ENCODE measurements at places on chromosomes 6 and 20. TPM values are rescaled to one million over a fixed set of nuclear protein-coding genes. Genes with fewer than 3 reads are reported as not detected.

The GTSF1L gene
- not detected for total RNA-seq

The MCHR2 gene
- total RNA-seq = not detected

The ALDH8A1 gene
- total RNA-seq = not detected

The SLC17A2 gene
- not detected for total RNA-seq

The ZSCAN31 gene
- total RNA-seq = 9.3 TPM

The SLC22A2 gene
- not detected for total RNA-seq

The FAM209B gene
- not detected for total RNA-seq

The ZNF831 gene
- total RNA-seq = not detected

The TBC1D22B gene
- total RNA-seq = 15.4 TPM

The MED23 gene
- 18.2 TPM for total RNA-seq

The C20orf144 gene
- total RNA-seq = 0.05 TPM

The OPN5 gene
- total RNA-seq = not detected

The ETV7 gene
- 1.7 TPM for total RNA-seq

The SYNDIG1 gene
- not detected for total RNA-seq

The TREML4 gene
- total RNA-seq = not detected

The BAG2 gene
- total RNA-seq = 5.8 TPM

The HAO1 gene
- not detected for total RNA-seq

The TFEB gene
- total RNA-seq = 3.4 TPM

The AKIRIN2 gene
- total RNA-seq = 17.4 TPM

The SLA2 gene
- not detected for total RNA-seq

The CLPSL2 gene
- not detected for total RNA-seq

The PGC gene
- total RNA-seq = not detected

The NRN1 gene
- total RNA-seq = 42.9 TPM

The ZNF311 gene
- 0.27 TPM for total RNA-seq

The ANGPT4 gene
- not detected for total RNA-seq

The FAM83D gene
- 51.6 TPM for total RNA-seq

The PRDM1 gene
- 3.2 TPM for total RNA-seq

The CCN2 gene
- total RNA-seq = 614 TPM

The PGBD1 gene
- total RNA-seq = 8.0 TPM

The NHLRC1 gene
- 2.9 TPM for total RNA-seq

The TCF21 gene
- not detected for total RNA-seq

The ACTR5 gene
- 10.6 TPM for total RNA-seq

The BTN1A1 gene
- not detected for total RNA-seq

The SPTLC3 gene
- 0.33 TPM for total RNA-seq

The C6orf15 gene
- total RNA-seq = not detected

The TRMT11 gene
- 7.9 TPM for total RNA-seq

The RAB32 gene
- total RNA-seq = 107 TPM

The SLC22A3 gene
- not detected for total RNA-seq

The CALHM5 gene
- total RNA-seq = 4.4 TPM

The BPIFB1 gene
- not detected for total RNA-seq

The MYH7B gene
- not detected for total RNA-seq

The POM121L2 gene
- not detected for total RNA-seq

The VIP gene
- 0.15 TPM for total RNA-seq

The SNAP91 gene
- not detected for total RNA-seq

The FRS3 gene
- 1.5 TPM for total RNA-seq

The SYCP2 gene
- total RNA-seq = 0.30 TPM
